ENCODE measurements at places on chromosomes 6 and 20.

- no peak for DNase-seq
Measured at GRCh38 chr20:33589059-33589458, 73.1 kb upstream of the C20orf144 start.

GRCh38 chr20:45938727-45939438 is 4.4 kb downstream of the PCIF1 start:
- no peak for DNase-seq

DNA sequence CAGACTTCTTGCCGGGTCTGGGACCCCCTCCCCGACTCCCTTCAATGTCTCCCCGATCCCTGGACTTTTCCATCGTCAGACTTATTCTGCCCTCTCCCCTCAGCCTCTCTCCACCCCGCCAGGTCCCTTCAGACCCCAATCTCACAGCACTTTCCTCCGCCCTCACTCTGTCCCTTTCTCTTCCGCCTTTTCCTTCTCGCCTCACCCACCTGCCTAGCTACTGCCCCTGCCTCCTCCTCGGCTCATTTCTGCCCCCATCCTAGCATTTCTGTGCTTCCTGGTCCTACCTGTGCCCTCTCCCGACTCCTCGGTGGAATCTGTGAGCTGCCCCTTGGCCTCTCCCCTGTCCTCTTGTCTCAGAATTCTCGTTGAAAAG is 616 bp downstream of the CHMP4B start:
- DNase-seq: peak; percentile 7

DNA sequence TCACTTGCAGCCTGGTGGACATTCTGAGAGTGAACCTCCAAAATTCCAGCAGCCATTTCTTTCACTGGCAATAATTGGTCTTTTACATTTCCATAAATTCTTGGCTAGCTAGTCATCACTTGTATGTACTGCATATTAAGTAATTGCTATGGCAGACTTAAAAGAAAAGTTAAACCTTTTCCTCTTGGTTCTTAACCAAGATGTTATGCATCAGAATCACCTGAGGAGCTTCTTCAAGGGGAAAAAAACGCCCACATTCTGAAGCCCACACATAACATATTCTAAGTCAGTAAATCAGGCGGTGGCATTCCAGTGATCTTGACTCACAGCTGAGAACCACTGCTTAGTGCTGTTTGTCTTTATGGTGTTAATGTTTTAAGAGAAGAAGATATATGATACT is 37.0 kb downstream of the CDC40 start:
- DNase-seq: no peak

GRCh38 chr20:33014336-33015113 is 7.0 kb downstream of the BPIFB2 start:
- DNase-seq: no peak

DNA sequence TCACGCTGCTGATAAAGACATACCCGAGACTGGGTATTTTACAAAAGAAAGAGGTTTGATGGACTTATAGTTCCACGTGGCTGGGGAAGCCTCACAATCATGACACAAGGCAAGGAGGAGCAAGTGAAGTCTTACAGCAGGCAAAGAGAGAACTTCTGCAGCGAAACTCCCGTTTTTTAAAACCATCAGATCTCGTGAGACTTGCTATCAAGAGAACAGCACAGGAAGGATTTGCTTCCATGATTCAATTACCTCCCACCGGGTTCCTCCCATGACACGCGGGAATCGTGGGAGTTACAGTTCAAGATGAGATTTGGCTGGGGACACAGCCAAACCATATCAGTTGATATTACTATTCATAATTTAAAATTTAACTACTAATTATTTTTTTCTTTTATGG is 157.3 kb upstream of the ATXN1 start:
- DNase-seq: no peak

DNA sequence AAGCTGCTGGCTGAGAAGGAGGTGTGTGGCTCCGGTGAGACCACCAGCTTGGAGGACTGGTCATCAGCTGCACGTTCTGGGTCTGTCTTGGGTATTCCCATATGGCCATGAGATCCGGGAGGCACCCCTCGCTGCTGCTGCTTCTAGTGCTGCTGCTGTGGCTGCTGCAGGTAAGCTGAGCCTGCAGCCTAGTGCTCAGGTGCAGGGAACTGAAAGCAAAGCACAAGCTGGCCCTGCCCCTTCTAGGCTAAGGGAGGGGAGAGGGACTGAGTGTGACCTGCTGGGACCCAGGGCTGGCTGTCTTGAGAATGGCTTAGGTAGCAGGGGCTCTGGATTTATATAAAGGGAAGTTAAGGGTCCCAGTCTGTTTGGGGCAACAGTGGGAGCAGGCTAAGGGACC is 403 bp downstream of the CDH26 start:
- DNase-seq: no peak

DNA sequence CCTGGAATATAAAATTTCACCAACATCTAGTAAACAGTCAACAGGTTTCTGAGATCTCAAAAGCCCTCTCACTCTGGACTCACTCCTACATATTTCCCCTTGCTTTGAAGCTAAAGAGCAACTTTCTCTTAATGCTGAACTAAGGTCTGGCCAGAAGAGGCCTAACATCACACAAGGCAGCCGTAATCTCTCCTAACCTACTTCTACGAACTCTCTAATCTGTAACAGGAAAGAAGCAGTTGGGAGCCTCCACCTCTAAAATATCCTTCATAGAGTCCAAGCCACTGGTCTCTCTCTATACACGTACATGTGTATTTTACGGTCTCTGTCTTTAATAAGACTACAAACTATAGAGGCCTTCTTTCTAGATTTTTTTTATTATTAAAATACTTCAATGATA is 72.0 kb downstream of the REV3L start:
- no peak for DNase-seq

DNA sequence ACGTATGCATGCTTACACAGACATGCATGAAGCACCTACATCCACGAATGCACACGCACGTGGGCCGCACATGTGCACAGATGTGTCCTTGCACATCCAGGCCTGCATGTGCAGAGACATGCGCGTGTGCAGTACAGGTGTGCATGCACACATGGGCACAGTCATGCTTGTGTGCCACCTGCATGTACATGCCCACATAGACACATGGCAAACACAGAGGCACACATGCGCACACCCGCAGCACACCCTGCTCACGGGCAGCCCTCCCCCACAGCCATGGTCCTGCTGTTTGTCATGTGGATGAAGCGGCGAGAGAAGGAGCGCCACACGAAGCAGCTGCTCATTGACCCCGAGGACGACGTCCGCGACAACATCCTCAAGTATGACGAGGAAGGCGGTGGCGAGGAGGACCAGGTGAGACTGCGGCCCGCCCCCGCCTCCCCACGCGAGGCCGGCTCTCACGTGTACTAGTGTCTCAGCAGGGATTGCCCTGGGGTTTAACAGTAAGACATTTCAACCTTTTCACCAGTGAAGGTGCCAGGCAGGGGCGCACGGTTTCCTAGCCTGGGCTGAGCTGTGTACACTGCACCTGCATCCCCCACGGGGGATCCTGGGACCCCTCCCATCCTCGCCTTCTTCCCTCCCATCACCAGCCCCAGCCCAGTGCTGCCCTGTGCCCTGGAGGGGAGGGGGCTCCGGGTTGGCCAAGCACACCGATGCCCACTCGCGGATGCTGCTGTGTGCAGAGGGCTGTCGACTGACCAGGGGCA is 132.8 kb downstream of the TAF4 start:
- DNase-seq: no peak

DNA sequence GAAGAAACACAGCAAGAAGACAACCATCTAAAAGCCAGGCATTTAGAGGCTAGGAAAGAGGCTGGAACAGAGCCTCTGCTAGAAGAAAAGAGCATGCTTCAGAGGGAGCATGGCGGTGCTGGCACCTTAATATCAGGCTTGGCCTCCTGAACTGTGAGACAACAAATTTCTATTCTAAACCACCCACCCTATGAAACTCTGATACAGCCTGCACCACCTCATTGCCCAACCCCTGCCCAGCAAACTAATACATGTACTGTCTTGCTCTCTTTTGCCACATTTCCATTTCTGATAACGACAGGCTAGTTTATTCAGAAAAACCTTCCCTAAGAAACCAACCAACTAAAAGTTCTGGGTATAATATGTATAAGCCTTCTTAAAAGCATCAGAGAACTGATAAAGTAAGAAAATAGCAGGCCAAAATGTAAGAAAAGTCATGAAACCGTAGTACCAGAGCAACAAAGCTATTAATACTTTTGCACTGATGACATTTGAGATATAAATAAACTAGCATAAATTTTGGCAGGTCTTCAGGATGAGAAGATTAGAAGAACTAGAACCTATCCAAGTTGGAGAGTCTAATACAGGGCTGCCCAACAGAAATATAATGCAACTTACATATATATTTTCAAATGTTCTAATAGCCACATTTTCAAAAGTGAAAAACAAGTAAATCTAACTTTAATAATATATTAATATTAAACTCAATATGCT is 184.7 kb upstream of the HSF2 start:
- DNase-seq: no peak

GRCh38 chr6:1597924-1598323 is 11.8 kb upstream of the FOXC1 start:
- no peak for DNase-seq

DNA sequence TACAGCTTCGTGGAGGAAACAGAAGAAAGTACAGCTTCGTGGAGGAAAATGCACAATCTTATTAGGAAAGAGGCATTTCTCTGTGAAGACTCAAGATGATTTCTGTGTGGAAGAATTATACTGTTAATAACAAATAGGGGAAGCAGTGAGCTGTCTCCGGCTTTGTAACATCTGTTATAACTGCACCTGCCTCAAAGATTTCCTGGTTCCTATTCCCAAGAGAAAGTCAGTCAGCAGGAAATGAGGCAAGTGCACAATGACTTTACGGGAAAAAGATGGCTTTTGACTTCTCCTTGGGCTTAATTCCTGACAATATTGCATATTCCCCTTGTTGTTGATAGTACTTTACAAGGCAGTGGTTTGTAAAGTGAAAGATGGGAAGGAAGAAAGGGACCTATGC is 538.5 kb downstream of the BMP2 start:
- no peak for DNase-seq

DNA sequence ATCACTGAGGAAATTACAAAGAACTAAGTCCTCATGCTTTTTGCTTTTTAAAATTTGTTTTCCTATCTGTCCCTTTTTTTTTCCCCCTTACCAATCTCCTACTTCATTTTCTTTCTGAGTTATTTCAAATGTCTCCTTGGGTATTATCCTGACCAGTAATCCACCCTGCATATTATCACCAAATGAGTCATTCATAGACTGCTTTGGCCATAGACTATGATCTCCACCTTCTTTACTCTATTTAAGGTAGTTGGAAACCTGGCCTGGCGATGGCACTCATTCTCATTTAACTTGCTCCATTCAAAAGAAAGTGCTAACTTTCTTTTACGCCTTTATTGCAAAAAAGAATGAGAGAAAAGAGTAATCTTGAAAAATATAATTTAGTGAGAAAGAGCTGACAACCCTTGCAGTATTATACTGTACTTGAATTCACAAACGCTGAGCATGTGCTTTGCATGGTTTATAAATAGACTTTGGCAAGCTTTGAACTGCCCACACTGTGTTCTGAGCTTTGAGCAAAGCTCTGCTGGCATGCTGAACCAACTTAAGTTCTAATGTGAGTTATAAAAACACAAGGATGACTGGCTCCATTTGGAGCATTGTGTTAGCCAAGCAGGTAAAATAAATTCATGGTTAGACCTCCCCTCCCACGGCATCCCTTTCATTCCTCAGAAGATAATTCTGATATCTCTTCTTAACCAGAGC is 198.9 kb downstream of the NKAIN2 start:
- DNase-seq: no peak

DNA sequence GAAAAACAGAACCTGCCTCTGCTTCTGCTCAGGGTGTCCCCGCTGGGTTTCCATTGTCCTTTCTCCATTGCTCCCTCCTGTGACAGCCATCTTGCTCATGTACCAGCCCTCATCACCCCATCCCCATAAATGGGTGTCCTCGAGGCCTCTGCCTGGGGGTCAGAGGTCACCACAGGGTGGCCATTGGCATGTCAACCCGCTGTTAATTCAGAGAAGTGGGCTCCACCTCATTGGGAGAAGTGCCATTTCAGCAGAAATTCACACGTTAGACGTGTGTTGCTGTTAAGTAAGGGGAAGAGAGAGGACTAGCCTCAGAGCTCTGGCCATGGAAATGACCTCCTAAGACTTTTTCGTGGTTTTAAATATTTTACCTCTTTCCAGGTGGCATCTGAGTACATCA is 71.9 kb downstream of the PTPN1 start:
- no peak for DNase-seq

DNA sequence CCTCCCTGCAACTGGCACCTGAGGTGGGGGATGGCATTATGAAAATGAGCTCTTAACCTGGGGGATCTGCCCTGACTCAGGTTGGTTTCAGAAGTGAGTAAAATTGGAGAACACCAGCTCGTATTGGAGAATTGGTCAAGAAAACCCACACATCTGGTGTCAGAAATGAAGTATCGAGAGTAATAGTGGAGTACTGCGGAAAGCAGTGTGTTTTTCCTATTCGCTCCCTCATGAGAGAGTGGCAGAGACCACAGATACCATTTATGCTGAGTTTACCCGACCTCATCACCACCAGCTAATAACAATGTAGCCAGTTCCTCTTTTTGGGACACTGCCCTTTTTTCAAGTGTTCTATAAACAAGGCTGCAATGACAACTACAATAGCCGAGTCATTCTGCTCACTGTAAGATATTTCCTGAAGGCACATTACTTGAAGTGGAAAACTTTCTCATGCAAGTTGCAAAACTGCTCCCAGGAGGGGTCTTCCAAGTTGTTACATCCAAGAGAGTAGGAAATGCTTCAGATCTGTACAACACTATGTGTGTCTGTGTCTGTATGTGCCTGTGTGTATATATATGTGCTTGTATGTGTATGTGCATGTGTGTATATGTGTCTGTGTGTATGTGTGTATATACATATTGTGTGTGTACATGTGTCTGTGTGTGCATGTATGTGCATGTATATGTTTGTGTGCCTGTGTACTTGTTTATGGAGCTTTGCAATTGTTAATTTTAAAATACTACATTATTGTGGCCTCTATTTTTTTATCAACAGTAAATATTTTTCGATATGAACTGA is 106.0 kb upstream of the CST7 start:
- no peak for DNase-seq

DNA sequence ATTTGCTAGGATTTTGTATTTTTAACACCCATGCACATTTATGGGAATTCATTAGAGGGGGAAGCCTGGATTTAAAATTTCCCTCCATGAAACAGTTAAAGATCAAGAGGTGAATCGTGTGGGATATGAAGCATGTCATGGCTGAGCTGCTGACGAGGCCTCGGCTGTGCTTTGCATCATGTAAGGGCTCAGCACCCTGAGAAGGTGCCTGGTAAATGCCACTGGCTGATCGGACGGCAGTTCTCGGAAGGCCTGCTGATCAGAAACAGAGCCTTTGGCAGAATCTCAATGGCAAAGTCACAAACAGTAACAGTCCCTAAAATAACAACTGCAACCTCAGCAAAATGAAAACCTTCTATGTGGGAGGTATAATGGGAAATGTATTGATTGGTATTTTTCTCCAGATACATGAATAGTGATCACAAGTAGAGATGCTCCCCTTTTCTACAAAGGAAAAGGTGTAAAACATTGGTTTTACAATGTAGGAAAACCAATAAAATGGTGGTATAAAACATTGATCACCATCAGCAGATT is 53.0 kb upstream of the FUCA2 start:
- no peak for DNase-seq
